ENCODE measurements at places on chromosomes 2 and 18.
A peak's percentile ranks its signal among the peaks of the same experiment; 100 is the strongest.

DNA sequence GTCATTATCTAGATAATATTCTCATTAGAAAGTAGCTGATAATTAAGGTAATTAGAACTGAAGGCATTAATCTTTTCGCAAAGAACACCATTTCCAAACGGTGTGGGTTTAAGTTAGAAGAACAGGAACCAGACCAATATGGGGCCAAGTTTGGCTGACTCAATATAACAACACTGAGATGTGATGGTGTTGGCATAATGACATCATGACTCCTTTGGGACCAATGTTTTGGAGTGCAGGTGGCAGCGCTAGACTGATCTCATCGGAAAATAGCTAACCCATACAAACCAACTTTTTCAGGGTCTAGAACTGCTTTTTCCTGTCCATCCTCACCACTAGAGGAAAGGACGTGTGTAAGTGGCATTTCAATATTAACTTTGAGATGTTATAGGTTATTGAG is 1171.7 kb upstream of the ZEB2 start:
- DNase-seq = no peak

GRCh38 chr2:200335657-200336056 is 29.2 kb downstream of the SPATS2L start:
- no peak for DNase-seq

DNA sequence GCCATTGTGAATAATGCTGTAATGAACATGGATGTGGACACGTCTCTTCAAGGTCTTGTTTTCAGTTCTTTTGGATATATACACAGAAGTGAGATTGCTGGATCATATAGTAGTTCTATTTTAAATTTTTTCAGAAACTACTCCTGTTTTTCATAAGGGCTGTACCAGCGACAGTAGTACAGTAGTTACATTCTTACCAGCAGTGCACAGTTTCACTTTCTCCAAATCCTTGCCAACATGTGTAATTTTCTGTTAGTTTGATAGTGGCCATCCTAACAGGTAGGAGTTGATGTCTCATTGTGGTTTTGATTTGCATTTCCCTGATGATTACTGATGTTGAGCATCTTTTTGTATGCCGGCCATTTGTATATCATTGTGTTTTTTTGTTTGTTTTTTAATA is 81.7 kb downstream of the EPC2 start:
- DNase-seq = no peak

- no peak for DNase-seq
These were observed at the start of gene RHOB for GRCh38 chr2:20446917-20447436. TSS of gene RHOB (plus strand) at chr2:20447074. CDS start at chr2:20447466, 392 bp downstream.

- no peak for DNase-seq
These were observed 124.8 kb upstream of the CXCR4 start for GRCh38 chr2:136242687-136243277.

GRCh38 chr2:241811201-241811951 is 2.4 kb downstream of the NEU4 start:
- DNase-seq = no peak

DNA sequence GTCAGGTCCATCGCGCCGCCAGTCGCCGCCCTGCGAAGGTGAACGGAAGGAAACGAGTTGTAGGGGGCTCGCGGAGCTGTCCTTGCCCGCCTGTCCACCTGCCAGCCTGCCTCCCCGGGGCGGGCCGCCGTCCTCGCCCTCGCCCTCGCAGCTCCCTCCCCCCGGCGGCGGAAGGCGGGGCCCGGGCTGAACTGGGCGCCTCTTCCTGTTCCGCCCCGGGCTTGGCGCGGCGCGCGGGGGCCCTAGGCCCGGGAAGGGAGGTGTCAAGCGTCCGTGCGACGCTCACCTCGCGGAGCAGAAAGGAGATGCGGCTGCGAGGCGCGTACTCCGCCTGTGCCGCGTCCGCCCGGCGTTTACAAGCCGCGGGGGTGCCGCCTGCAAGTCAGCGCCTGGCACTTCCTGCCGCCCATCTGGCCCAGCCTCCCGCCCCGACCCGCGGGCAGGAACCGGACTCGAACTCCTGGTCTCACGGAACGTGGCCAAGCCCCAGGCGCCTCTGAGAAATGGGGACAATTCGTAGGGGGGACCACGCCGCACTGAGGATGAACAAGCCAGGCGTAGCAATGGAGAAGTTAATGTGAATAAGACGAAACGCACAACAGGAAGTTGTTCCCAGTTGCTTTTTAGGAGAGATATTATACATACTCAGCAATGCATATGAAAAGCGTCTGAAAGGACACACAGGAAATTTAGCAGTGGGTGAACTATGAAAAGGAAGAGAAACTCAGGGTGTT is at the start of gene CNPPD1:
CNPPD1 (minus strand) TSS at position 108 of the 734 bp plus-strand sequence; CDS start at position 11, 97 bp downstream.
- DNase-seq = peak; percentile 89

DNA sequence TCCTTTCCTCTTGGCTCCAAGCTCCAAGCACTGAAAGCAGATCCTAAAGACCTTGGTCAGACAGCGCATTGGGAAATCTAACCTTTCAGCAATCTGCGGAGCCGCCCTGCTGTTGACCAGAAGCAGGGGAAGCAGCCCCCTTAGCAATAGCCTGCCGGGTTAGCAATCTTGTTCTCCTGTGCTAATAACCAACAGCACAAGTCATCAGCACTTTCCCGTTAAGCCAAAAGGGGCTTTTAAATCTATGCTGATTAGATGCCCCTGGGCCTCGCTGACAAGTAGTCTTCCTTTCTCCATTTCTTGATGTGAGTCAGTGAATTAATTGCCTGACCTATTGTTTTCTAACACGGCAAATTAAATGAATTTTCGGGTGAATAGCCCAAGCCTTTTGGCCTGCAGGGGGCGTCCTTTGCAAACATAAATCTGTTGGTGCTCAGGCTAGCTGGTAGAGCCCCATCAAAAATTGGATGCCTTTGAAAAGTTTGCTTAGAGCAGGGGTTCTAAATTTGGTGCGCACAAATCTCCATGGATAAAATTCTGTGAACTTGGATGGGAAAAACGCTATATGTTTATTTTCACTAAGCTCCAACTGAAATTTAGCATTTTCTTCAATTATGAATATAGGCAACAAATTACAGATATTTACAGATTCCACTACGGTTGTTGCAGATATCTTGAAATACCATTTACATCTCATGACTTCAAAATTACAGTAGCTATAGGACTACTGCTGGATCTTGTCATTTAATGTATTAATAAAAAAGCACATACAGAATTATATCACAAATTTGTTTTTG is 24.6 kb downstream of the MAIP1 start:
- peak; percentile 88 for DNase-seq

DNA sequence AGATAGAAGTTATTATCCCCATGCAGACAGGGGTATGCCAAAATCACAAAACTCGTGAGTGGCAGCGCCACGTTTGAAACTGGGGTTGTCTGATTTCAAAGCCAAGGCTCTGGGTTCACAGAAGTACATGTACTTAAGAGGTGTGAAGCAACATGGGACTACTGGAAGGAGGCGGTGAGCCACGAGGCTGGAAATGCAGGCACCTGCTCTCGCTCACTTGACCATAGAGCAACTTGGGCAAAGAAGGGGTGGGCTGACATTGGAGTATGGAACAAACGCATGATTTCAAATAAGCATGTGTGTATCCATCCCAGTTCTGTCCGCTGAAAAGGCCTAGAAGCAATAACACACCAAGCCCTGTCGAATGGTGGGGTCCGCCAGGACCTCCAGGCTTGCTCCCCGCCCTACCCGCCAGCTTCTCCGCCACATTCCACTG is 593 bp upstream of the ACTR2 start:
- peak; percentile 22 for DNase-seq

DNA sequence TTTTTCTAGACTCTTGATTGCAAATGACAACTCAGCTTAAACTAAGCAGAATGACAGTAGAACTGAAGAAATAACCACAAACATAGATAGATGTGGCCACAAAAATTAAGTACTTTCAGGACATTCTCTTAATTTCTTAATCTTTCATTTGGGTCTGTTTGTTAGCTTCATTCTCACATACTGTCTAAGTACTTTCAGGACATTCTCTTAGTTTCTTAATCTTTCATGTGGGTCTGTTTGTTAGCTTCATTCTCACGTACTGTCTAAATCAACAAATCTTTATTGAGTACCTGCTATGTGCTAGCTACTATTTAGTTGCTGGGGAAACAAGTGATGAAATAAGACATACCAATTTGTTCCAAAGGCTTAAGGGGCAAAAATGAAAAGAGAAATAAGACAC is 35.1 kb downstream of the FAM117B start:
- DNase-seq = no peak

- no peak for DNase-seq
These were observed 748.2 kb upstream of the CELF4 start for GRCh38 chr18:38313831-38314230.

DNA sequence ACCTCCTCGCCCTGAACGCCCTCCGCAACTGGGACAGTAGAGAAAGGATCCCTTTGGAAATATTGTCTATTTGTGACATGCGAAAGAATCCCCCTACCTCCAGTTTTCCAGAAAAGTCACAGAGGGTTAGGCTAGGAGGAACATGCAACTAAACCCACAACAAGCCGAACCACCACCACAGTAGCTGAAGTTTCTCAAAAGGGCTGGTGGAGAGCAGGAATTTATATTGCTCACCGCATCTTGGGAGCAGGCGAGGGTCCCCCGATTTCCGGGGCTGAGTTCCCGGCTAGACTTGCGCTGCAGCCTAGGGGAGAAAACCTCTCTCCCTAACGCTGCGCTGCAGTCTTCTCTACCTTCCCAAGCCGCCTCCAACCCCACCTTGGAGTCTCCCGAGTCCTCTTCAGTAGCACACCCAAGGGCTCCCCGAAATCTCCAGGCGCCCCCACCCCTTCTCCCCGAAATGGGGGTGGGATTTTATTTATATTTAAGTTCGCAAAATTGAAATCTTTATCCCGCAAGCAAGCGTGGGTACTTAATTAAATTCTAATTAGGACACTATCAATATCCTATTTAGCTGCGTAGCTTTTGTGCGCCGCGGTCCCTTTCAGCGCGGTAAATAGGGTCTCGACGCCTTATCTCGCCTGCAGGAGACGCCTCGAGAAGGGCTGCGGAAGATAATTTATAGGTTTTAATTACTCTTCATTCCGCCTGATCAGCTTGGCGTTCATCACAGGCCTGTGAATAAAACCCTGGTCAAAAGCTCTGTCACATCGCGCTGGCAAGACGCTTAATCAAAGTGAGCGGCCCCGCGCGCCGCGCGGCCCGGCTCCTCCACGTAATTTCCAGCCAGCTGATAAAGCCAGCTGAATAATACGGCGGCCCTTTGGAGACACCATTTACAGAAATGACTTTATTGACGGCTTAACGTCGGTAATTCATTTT is 2.0 kb upstream of the EN1 start:
- DNase-seq = no peak

DNA sequence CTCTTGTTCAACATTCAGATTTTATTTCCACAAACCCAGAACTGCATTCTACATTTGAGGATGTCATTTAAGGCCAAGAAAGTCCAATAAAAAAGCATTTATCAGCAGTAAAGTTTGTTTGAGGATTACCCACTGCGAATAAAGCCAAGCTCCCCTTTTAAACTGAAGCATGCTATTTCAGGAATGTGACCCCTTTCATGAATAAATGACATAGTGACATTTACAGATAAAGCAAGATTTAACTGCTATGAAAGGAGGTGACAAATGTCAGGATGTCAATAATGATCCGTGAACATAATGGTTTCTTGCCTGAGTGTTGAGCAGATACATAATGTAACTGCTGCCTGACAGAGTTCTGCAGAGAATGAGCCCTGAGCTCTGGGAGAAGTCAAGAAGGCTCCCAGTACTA is 146.3 kb downstream of the TDRD15 start:
- DNase-seq = peak; percentile 53

GRCh38 chr2:169036736-169037440 is 5.8 kb upstream of the ABCB11 start:
- no peak for DNase-seq

DNA sequence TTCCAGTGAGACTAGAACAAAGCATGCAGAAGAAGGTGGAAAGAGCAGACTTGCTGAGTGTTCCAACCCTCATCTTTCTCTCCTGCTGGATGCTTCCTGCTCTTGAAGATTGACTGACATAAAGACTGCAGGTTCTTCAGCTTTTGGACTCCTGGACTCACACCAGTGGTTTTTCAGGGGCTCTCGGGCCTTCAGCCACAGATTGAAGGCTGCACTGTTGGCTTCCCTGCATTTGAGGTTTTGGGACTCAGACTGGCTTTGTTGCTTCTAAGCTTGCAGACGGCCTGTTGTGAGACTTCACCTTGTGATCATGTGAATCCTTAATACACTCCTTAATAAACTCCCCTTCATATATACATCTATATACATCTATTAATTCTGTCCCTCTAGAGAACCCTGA is 20.4 kb downstream of the VRK2 start:
- no peak for DNase-seq

DNA sequence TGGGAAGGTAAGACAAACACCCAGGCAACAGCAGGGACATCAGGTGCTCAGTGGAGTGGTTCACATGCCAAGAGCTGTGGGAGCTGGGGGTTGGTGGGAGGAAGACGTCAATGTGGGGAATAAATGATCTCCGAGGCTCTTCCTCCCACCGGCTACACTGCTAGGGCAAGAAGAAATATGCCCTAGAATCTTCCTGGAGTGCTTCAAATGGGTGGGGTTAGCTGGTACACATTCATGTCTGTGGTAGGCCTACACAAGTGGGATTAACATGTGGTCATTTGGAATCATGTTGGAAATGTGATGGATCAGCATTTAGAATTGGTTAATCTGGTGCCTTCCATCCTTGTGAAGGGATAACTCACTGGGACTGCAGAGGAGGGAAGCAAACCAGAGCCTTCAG is 12.4 kb upstream of the ZFP36L2 start:
- no peak for DNase-seq

GRCh38 chr18:25599443-25599842 is 247.5 kb upstream of the ZNF521 start:
- DNase-seq = no peak

GRCh38 chr18:74370115-74370514 is 54.5 kb downstream of the C18orf63 start:
- DNase-seq = no peak

DNA sequence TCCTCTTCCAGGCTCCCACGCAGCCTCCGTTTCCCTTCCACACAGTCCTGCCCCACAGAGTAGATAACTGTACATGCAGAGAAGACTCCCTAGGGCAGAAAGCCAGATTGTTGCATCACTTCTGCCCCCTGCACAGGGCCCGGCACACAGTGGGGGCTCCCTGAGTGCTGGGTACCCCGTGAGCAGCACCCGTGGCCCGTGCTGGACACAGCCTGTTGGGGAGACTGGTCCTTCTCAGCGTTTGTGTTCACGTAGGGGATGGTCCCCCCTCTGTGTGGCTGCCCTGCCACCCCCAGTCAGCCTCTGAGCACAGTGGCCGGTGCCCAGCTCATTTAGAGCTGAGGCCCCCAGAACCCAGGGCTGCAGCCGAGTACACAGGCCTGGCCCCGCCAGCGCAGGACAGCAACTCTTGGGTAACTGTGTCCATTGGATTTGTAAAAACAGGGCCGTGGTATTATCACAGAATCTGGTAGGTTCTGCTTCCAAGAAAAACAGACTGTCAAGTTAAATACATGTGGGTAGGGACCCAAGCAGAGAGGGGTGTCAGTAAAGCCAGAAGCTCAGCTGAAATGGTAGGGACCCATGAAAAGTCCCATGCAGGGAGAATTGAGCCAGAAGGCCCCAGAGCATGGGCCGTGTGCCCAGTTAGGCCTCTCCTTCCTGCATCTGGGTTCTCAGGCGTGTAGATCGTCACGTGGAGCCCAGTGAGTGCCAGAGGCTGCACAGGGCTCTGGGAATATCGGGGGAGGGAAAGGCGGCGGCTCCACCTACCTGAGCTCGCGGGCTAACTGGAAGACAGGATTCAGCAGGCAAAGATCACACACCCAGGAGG is 257.3 kb downstream of the ATAD2B start:
- no peak for DNase-seq

- no peak for DNase-seq
These were observed 3.2 kb downstream of the DSEL start for GRCh38 chr18:67513280-67513679.

Measured in HAP-1 (cell line).